ENCODE measurements at places on chromosomes 11 and 22. TPM values are rescaled to one million over a fixed set of nuclear protein-coding genes. Genes with fewer than 3 reads are reported as not detected.

DNA sequence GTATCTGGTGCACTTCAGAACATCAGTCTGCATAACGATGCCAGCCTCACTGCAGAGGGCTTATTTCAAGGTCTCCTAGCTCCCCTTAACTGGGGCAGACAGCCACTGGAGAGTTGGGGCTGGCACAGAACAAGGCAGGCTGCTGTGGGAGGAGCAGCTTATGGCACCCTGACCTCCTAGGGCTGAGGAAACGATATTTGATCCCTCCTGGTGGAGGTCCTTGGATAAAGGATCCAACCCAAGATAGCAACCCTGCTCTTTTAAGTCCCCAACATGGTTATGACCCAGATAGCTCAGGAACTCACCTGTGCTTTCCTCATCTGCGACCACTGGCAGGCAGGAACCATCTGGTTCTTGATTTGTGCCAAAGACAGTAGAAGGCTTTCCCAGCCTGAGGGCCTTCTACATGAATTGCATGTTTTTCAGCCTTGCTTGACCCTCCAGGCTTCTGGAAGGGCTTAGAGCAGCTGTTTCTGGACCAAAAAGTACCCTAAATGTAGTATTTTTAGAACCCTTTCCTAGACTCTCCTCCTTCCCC lies 2.8 kb downstream of the TMEM109 start:
- no peak for DNase-seq

GRCh38 chr11:27574342-27574741 lies 67.8 kb upstream of the LIN7C start:
- DNase-seq, result no peak

- DNase-seq, result no peak
Observed at GRCh38 chr11:104892723-104893511, 5.3 kb downstream of the CASP12 start.

- no peak for DNase-seq
Observed at GRCh38 chr11:60959431-60959830, 7.5 kb upstream of the SLC15A3 start.

- DNase-seq, result no peak
Observed at GRCh38 chr11:67470337-67471002, 1.4 kb upstream of the TMEM134 start.

- no peak for DNase-seq
Observed at GRCh38 chr11:81987829-81988472, 745.7 kb downstream of the FAM181B start.

DNA sequence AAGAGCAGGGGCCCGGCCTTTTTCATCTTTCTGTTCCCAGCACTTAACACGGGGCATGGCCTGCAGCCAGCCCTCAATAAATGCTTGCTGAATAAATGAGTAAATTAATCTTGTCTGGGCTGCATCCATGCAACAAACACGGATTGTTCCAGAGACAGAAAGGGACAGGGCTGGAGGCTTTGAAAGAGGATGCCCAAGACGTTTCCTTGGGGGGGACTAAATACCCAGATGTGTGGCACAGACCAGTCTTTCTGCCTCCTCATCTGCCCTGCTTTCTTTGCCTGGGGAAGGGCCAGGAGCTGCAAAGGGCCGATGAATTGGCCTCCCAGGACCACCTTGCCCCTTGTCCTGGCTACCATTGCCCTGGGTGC lies 40.4 kb downstream of the SHISAL1 start:
- no peak for DNase-seq

DNA sequence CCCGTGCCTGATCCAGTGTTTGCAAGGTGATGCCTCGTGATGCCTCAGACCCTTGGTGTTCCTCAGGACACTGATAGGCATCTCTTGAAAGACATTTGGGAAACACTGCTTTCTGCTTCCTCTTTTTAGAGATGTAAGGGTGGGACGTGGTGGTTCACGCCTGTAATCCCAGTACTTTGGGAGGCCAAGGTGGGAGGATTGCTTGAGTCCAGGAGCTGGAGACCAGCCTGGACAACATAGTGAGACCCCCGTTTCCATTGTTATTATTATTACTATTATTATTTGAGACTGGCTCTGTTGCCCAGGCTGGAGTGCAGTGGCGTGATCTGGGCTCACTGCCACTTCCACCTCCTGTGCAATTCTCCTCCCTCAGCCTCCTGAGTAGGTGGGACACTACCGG lies 6.5 kb upstream of the SOX10 start:
- no peak for DNase-seq

DNA sequence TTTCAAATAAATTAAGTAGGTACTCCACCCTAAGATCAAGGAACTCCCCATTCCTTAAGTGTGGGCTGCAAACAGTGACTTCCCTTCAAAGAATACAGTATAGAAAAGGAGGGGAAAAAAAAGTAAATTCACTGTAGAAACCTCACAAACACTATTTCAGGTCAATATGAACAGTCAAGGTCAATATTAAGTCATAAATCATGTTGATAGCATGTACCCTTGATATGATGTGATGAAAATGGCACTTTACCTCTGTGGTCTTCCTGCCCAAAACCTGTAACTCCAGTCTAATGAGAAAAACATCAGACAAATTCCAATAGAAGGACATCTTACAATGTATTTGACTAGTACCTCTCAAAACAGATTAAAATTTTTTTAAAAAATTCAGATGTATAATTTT lies 8.2 kb downstream of the CKAP5 start:
- no peak for DNase-seq

Gene ZBED4
- 8.7 TPM for total RNA-seq

Gene TRIM29
- not detected for total RNA-seq

Gene C22orf31
- not detected for total RNA-seq
